ENCODE measurements at places on chromosomes 5 and 9.
A peak's percentile ranks its signal among the peaks of the same experiment; 100 is the strongest.

DNA sequence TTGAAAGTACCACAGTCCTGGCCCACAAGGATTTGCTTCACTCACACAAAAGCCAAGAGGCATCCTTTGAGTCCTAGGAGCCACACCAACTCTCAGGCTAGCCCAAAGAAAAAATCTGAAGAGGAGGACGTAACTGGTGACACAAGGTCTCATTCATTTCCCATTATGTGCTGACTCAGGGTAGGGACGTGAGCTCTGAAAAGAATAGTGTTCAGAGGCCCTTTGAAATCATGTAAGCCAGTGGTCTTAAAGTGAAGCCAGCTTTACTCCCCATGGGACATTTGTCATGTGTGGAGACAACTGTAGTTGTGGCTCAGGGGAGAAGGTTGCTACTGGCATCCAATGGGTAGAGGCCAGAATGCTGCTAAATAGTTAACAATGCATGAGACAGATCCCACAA, 332.4 kb downstream of the KCTD16 start:
- no peak for DNase-seq

GRCh38 chr5:149210225-149210624, 61.4 kb upstream of the AFAP1L1 start:
- peak; percentile 82 for DNase-seq

DNA sequence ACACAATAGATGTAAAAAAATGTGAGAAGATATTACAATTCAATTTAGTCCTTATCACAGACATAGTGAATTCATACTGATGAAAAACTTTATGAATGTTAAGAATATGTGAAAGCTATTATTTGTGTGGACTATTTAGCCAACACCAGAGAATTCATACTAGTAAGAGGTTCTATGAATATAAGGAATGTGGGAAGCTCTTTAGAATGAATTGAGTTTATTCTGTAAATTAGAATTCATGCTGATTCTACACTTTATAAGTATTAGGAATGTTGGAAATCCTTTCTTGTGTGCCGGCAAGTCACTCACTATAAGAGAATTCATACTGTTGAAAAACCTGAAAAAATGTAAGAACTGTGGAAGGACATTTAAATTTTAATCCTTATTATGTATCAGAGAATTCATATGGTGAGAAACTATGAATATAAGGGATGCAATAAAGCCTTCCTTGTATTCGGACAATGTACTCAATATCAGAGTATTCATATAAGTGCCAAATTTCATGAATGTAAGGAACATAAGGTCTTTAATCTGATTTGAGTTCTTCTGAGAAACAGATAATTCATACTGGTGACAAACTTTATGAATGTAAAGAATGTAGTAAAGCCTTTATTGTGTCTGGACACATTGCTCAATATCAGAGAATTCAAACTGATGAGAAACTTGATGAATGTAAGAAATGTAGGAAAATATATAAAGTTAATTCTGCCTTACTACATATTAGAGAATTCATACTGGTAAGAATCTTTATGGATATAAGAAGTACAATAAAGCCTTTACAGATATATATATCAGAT, 21.6 kb upstream of the PCDHA1 start:
- no peak for DNase-seq

- DNase-seq = no peak
Observed at GRCh38 chr9:221989-222776, 7.5 kb downstream of the DOCK8 start.

- DNase-seq = no peak
Observed at GRCh38 chr9:137721479-137721878, 102.7 kb downstream of the EHMT1 start.

DNA sequence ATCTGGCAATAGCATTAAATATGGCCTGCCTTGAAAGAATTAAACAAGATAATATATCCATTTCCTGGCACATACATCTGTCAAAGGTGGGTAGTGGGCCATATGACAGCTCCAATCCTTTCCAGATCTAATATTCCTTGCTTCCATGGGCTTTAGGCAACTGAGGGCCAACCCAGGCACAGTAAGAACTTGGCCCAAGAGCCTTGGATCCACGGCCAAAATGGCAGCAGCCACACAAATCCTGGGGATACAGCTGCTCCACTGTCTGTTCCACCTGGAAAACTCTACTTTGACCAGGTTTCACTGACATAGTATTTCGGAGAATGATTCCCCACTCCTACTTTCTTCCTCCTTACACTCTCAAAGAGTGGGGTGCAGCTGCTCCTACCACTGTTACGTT, 13.3 kb downstream of the HAVCR1 start:
- no peak for DNase-seq

GRCh38 chr5:66143473-66144073, 527 bp upstream of the SREK1 start:
- peak; percentile 1 for DNase-seq

DNA sequence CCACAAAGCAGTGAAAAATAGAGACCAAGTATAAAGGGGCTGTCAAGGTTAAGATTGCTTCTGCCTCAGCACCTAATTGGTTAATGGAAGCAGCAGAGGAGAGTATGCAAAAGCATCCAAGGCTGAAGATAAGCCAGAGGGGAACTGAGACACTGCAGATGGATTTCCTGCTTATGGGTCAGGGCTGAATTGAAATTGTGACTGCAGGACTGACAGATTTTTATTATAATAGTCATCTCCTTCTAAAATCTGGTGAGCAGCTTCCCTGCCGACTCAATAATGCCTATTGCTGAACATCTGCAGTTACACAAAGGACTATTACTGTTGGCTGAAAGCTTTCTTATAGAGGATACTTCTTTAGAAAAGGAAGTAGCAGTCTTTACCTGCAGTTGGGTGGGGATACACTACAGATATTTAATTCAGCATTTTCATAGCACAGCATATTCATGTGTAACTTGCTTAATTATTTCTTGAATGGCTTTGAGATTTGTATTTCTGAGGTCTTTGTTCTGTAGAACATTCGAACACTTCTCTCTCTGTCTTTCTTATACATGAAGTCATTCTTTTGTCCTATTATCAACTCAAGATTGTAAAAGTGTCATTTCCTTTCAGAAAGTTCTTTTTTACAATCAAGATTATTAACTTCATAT, 363.0 kb upstream of the RIOK2 start:
- DNase-seq = peak; percentile 57
